NB4 (cell line): ENCODE measurements at places on chromosomes 7 and 10.
A peak's percentile ranks its signal among the peaks of the same experiment; 100 is the strongest.

DNA sequence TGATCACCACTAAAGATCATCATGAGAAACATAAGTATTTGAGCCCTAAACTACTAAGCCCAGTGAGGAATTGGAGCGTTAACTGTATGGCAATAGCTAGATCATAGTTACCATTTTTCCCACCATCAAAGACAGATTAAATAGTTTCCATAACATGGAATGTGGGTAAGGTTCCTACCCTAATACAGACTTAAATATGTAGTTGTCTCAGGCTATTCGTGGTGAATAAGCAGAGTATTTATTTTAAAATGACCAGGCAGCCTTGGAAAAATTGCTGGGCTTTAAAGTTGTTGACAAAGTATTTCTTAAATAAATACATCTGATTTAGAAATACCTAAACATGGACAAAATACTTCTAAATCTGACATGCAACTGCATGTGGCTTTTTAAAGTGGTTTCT, 106.8 kb downstream of the NT5C2 start:
- DNase-seq = no peak

- no peak for DNase-seq
These were observed 3.9 kb downstream of the DLG5 start for GRCh38 chr10:77922566-77923179.

GRCh38 chr7:66043681-66044497, 31.7 kb upstream of the ASL start:
- peak; percentile 24 for DNase-seq

DNA sequence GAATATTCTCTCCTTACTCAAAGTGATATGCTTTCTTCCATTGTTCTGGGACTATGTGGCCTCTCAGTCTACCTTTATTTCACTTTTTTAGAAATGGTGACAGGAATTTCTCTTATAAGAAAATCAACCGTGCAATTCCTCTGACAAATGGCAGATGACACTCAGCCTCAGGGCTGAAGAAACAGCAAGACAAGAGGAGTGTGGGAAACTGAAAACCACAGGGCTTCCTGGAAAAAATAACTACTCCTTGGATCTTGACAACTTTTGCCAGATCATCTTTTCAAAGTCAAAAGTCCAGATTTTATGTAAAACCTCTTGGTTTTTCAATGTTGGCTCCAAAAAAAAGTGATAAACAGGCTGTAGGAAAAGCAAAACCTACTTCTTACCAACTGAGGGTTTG, 121.5 kb downstream of the TYW1B start:
- DNase-seq = no peak

DNA sequence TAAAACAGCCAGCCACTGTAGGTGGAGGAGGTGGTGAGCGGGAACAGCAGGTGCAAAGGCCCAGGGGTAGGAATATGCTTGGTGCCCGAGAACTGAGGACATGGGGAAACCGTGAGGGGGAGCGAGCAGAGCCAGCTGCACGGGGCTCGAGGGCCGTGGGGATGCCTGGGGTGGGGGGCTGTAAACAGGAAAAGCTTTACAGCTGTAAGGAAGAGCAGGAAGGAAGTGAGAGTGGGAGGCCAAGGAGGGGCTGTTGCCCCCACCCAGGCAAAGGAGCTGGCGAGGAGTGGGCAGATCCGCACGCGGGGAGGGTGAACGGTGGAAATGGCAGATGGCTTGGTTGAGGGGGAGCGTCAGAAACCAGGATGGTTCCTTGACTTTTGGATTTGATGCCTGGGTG, 34.4 kb downstream of the ZMIZ1 start:
- peak; percentile 29 for DNase-seq

DNA sequence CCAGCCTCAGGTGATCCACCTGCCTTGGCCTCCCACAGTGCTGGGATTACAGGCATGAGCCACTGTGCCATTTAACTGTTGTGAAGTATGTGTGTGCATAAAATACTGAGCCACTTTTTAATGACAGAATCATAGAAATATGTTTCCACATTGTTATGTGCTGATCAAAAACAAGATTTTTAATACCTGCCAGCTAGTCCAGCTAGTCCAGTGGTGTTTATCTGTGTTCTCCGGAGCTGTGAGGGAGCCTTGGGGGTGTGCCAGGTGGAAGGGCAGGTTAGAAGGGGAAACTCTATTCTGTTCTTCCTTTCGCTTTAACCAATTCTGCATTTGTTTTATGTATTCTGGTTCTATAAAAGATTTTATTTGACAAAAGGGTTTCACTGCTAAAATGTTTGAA, 7.0 kb downstream of the FAM221A start:
- no peak for DNase-seq

- DNase-seq = no peak
These were observed 37.1 kb downstream of the COL13A1 start for GRCh38 chr10:69838853-69839252.

- DNase-seq = no peak
These were observed 26.7 kb downstream of the ZCWPW1 start for GRCh38 chr7:100401811-100402210.

- DNase-seq = no peak
These were observed 8.8 kb upstream of the ZNF503 start for GRCh38 chr10:75410132-75411005.

- no peak for DNase-seq
These were observed 314.4 kb upstream of the BMPER start for GRCh38 chr7:33590916-33591315.

GRCh38 chr10:29619241-29619669, 15.5 kb downstream of the SVIL start:
- no peak for DNase-seq

DNA sequence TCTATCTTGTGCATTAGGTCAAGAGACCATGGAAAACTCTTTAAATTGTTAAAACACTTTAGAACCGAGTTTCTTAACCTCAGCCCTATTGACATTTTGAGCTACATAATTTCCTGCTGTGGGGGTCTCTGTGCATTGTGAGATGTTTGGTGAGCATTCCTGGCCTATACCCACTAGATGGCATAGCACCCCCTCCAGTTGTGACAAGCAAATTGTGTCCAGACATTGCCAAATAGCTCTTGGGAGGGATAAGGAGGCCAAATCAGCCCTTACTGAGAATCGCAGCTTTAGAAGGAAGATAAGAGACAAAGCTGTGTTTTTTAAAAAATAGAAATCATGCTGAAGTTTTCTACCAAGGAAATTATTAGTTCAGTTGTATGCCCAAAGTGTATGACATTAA, 1158.5 kb upstream of the C7orf33 start:
- peak; percentile 38 for DNase-seq

DNA sequence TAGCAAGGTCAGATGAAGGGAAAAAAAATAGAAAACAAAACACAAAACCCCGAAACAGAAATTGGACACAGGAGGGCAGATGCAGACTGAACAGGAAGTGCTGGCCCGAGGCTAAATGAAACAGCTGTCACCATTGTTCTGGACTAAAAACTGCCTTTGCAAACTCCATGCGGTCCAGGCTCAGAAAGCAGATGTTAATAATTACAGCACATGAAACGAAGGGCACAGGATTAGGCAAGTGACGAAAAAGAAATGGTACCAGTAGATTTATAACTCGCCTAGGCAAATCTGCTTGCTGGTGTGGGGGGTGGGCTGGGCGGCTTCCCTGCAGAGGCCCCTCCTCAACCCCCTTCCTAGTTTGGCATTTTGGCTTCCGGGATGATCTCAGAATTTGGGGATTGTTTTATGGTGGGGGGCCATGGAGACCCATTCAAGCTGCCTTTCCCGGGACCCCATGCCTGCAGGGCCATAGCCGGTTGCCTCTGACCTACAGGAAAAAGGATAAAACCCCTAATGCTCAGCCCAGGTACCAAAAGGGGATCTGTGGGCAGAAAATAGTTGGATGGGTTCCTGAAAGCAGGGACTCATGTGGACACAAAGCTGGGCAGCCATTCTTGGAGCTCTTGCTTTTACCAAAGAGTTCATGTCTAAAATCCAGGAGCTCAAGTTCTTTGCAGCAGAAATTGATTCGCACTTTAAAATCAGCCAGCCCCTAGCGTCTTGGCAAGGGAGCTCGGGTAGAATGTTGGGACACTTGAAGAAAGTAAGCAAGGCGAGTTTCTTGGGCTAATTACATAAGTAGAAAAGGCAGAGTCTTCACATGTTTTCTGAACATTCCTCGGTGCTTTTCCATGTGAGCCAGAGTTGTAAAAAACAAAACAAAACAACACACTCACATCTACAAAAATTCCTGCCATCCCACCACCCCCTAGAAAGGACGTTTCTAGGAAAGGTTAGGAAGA, 39.0 kb upstream of the EMX2 start:
- no peak for DNase-seq

GRCh38 chr10:74451127-74451829, 300.3 kb downstream of the ADK start:
- DNase-seq = no peak

DNA sequence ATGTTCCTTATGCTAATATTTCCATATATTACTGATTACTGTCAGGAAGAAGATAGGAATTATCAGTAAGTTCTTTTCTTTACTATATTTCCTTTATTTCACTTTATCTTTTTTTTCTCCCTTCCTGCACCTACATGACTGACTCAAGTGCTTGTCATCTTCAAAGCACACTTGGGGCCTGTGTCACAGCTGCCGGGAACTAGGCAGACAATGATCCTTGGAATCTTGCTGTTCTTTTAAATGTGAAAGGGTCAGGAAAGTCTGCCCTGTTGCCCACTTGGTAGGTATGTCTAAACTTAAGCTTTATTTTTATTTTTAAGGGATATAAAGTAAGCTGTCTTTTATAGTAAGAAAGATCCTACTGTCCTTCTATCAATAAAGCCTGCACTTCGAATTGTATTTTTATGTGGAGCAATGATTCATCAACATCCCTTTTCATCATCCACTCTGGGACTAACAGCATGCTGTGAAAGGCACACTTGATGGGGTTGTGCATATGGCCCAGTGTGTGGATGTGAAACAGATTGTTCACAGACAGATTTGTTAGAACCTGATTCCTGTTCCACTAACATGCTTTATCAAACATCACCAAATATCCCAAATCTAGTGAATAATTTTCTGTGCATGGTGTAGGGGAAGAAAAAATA, 556.9 kb downstream of the DNAJB9 start:
- DNase-seq = no peak

- DNase-seq = no peak
These were observed 48.3 kb upstream of the TMEM236 start for GRCh38 chr10:17703706-17704105.

DNA sequence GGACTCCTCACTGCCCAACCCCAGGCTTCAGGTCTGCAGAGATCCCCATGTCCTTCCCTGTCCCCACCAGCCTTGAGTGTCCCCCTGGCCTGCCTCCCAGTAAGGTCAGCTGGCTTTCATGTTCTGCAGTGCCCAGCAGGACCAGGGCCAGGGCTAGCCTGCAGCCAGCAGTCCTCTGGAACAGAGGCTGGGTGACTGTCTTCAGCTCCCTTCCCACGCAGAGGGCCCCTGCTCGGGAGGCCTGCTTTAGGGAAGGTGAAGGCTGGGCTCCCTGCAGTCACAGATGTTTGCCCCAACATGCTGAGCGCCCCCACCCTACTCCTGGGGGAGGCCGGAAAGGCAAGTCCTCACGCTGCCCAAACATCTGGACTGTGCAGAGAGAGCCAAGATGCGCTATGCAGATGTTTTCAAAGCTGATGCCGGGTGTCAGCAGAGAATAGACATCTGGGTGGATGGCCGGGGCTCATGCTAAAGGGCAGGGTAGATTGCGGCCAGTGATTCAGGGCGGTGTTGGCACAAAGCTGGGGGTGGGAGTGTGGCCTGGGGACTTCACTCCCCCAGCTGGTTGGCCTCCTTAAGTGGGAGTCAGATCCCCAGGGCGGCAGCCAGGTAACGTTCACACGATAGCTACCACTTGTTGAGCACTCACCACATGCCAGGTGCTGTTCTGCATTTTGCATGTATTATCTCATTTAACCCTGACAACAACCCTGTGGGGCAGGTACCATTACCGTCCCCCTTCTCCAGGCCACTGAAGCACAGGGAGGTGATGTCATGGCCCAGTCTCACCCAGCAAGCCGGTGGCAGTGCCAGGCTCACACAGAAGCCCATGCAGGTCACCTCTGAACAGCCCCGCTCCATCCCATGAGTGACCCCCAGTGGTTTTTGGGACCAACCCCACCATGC, 71.2 kb upstream of the COL13A1 start:
- DNase-seq = no peak

DNA sequence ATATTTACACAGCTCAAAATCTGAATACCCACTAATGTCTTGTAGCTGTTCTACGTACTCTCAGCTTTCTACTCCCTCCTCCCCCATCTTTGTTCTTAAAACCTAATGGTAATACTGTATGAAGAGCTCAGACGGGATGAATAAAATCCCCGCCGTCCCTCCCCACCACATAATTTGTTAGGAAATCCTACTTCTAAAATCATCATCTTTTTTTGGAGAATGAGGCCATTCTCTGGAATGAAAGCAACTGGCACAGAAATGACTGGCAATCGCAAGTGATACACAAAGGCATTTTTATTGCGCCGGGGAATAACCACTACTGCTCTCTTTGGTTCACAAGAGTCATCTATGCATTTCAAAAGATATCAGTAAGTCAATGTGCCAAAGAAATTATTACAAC, 27.3 kb downstream of the SLC35B4 start:
- no peak for DNase-seq

- DNase-seq = no peak
These were observed 6.3 kb downstream of the IQCE start for GRCh38 chr7:2564970-2565540.

DNA sequence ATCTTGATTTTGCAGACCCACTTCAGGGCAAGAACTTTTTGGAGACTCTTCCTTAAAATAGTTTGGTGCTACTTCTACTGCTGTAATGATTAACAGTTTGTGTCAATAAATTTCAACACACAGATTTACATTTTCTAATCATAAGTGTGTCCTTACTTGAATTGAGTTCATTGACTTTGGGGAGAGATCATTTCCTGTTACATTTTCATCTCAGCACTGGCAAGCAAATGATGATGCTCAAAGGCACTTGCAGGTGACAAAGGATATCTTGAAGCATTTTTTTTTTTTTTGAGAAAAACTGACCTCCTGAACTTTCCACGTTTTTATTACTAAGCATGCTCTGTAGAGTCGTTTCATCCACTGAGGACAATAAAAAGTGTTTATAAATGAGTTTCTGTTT, 52.7 kb downstream of the GPR85 start:
- DNase-seq = no peak

DNA sequence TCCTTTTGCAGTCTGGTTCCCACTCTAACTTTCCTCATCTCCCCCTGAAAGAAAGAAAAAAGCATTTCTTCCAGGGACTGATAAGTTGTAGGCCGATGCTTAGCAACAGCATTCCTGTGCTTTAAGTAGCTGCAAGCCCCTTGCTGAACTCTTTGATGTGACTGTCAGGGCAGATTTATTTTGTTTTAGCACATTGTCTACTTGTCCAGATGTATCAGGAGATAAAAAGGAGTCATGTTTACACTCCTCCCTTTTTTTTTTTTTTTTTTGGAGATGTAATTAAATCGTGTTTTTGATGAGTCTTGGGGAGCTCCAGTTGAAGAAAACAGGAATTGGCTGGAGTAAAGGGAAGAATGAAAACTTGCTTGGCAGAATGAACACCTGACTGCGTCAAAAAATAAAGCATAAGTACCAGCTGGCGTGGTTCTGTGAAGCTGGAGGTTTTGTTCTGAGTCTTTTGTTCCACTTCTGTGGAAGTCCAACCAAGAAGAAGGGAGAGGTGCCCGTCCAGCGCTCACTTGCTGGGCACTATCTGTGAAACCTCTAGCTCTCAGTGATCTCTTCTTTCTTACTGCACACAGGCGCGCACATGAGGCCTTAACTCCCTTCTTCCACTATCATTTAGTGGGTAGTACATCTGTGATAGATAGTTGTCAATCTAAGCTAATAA, 871.7 kb downstream of the LRMDA start:
- DNase-seq = no peak
